ENCODE measurements at places on chromosomes 12 and 14.
A peak's percentile ranks its signal among the peaks of the same experiment; 100 is the strongest.

GRCh38 chr12:115528466-115528865, 749.0 kb downstream of the MED13L start:
- no peak for DNase-seq

GRCh38 chr14:80468331-80469122, 257.2 kb upstream of the DIO2 start:
- no peak for DNase-seq

DNA sequence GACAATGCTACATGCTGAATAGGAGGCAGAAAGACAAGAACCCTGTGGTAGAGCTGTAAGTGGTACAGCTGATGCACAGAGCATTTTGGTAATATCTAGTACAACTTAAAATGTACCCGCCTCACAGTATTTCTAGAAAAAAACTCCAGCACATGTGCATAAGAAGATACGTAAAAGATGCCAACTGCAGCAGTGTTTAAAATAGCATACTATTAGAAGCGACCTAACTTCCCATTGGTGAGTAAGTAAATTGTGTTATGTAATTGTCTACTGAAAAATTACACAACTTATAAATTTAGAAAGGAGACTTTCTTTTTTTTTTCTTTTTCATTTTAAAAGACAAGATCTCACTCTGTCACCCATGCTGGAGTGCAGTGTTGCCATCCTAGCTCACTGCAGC, 114.3 kb upstream of the CAND1 start:
- DNase-seq, result no peak

DNA sequence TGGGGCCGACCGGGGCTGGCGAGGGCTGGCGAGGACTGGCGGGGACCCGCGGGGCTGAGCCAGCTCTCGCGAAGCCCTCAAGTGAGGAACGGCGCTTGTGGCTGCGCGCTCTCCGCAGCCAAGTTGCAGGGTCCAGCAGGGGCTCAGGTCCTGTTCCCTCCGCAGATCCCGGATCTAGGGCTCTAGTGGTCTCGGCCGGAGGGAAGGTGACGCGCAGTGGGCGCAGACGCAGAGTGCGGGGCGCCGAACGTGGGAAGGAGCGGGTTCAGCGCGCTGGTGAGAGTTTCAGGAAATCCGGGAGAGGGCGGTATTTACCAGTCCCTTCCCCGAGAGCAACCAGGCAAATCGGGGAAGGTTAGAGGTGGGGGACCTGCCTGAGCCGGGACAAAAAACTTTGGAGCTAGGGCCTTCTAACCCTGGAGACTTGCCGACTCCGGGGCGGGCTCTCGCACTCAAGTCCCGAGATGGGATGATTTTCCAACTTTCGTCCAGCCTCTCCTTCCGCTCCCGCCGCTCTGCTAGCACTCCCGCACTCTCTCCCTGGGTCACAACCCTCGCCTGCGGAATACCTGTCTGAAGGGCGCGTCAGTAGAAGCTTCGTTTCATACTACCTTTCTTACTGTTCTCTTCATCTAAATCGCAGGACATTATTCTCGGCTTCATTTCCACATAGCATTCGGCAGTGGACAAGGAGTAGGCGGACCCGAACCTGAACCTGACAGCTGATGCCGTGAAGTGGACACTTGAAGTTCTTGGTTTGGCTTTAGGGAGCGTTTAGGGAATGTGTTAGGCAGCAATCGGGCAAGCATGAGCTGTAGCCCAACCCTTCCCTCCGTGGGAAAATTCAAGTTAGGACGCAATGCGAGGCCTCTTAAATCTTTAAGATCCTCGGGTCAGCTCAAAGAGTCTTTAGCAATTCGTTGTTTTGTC, 13.6 kb upstream of the PAX9 start:
- DNase-seq, result no peak

GRCh38 chr12:113190761-113191160, 5.2 kb downstream of the RITA1 start:
- DNase-seq, result no peak

GRCh38 chr12:25789541-25789944, 168.9 kb upstream of the RASSF8 start:
- DNase-seq, result peak; percentile 47

DNA sequence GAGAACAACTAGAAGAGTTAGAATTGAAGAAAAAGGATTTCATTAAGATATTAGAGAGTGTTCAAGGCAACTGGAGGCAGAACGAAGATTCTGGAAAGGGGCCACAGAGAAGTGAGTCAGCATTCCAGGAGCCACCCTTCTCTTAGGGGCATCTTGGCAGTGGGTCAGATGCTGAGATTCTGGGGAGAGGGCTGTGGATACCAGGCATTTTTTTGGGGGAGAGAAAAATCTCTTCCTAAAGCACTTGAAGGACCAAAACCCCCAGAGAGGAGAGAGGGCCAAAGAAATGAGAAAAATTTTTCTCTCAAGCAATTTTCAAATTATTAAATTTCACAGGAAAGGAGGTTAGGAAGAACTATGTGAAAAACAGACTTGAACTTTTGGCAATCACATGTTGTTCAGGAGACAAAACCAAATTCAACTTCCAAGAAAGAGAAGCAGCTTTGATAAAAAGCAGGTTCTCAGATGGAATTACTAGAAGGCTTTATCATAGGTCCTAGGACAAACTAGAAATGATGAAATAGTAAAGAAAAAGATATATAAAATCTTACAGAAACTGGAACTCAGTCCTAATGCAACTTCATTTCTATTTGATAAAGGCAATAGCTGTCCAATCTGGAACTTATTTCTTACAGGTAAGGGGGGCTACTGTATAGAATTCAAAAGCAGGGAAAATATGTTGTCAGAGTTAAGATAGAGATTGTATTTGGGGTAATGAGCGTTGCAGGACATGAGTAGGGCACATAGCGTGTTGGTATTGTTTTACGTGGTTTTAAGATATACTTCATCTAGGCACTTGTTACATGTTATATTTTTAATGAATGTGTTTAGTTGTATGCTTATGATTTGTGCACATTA, 1.1 kb upstream of the CLEC2D start:
- no peak for DNase-seq

GRCh38 chr14:68820536-68820935, 27.7 kb upstream of the ZFP36L1 start:
- DNase-seq, result no peak

- DNase-seq, result no peak
Measured at GRCh38 chr12:12893438-12893837, 2.1 kb downstream of the GPRC5A start.

GRCh38 chr12:29149691-29150281, 708 bp downstream of the FAR2 start:
- no peak for DNase-seq

DNA sequence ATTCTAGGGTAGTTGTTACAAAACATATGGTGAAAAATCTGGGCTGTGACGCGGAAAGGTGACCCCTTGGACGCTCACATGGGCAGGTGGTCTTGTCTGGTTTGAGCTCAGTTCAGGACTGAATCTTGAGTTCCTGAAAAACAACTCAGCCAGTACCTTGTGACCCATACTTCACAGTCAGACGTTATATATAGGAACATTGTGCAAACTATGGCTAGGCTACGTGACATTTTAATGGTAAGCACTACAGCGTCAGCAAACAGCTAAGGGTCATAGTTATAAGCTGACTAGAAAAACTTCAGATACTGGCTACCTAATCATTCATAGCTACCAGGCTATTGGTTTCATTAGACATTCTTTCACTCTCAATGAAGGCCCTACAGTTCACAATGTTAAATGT, 14.8 kb upstream of the EDDM3A start:
- no peak for DNase-seq
